Activated gamma-delta T cell treated with Interleukin-2 at 50 U/mL for 16 hours (primary cell): ENCODE measurements at places on chromosomes 2 and 18.

- DNase-seq, result no peak
Observed at GRCh38 chr2:99153921-99154604, 679 bp downstream of the TSGA10 start.

GRCh38 chr2:23859983-23860382 lies 66.9 kb downstream of the ATAD2B start:
- DNase-seq, result no peak

- no peak for DNase-seq
Observed at GRCh38 chr2:160507464-160507863, 13.9 kb upstream of the RBMS1 start.

GRCh38 chr18:12924616-12925015 lies 23.2 kb upstream of the SEH1L start:
- DNase-seq, result no peak

DNA sequence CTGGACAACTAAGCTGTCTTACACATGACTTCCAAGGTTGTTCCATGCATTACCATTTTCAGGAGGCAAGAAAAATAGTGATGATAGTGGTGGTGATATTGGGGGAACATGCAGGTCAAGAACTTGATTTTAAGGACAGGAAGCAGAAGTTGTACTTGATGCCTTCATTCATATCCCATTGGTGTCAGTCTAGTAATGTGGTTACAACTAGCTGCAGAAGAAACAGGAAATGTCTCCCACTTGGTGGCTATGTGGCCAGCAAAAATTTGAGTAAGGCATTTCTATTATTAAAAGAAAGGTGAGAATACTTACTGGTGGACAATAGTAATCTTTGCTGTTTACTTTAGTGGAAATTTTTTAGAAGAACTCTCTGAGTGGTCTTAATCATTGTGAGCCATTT lies 103.4 kb downstream of the ALMS1 start:
- DNase-seq, result no peak

- DNase-seq, result no peak
Observed at GRCh38 chr2:144230448-144231085, 289.4 kb downstream of the ZEB2 start.

DNA sequence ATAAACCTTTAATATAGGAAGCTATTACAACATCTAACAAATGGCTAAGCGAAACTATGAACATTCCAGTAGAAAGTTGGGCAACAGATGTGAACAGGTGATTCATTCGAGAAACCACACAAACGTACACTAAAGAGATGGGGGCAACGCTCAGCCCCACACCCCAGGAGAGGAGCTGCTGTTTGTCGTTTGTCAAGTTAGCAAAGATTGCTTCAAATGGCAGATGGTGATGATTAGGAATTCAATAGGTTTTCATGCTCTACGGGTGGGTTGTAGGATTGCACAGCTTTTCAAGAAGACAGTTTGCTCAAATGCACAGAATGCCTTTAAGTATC lies 154.7 kb upstream of the HDAC4 start:
- DNase-seq, result no peak

DNA sequence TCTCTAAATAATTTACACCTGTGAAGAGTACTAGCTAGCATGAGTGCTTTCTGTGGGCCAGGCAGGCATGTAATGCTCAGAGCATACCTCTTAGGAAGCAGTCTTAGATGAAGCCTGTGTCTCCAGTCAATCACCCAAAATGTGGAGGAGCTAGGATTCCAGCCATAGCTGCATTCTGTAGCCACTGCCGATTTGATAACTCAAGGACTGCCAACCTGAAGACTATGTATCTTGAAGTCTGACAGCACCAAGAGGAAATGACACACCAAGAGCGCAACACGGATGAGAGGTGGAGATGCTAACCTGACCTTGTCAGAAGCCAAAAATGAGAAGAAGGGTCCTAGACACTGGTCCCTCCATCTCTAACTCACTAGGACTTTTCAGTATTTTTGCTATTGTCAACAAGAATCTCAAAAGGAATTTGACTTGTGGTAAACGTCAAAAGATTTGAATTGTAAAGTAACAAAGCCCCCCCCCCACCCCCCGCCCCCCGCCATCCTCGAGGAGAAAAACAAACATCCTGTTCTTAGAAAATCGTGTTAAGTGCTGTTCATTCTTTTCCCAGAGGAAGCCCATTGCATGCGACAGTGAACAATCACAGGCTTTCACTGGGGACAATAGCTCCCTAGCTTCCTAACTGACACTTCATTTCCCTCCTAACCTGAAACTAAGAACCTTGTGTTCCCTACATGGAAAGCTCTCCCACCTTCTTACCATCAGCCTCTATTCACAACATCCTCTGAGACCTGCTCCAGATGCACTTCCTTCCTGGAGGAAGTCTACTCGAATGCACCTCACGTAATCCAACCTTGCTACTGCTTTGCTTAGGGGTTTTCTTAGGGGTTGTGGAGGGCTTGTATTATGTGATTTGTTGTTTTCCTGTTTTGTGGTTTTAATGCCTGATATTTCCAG lies 14.7 kb downstream of the CDC42EP3 start:
- no peak for DNase-seq

DNA sequence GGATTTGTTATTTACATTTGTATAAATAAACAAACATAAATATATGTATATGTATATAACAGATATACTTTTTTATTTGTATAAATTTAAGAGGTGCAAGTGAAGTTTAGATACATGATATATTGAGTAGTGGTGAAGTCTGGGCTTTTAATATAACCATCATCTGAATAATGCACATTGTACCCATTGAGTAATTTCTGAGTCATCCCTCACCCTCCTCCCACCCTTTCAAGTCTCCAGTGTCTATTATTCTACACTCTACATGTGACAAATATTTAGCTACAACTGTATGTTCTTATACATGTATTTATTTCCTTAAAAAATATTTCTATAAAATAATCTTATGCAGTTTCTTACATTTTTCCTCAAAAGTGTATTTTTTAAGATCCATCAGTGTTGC lies 358.7 kb upstream of the TFPI start:
- no peak for DNase-seq

DNA sequence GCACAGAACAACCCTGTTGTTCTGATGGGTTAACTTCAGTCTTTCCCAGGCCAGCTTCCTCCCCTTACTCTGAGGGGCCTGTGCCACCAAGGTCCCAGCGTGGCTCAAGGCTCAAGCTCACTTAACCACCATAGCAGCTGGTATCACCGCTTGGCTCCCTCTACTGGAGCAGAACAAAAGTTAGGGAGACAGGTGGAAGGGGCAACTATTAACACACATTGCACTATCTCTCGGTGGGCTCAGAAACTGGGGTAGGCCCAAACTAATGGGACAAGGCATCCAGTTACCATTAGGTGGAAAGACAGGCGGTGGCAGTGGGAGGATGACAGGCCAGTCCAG lies 88.7 kb upstream of the ATL2 start:
- DNase-seq, result peak; percentile 5

DNA sequence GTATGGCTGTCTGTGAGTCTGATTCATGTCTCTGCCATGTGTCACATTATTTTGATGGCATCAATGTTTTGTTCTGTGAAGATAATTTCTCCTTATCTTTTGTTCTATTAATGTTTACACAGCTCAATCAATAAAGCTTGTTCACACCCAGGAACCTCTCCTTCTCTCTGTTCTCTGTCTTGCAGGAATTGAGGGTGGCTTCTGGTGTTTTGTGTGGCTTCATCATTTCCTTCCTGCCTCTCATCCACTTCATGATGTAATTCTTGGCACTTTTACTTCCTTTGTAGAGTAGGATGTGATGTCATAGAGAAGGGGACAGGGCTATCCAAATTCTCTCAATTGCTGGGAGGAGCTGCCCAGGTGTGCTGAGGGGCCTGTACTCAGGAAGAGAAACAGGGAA lies 27.2 kb downstream of the ASXL3 start:
- DNase-seq, result no peak

- DNase-seq, result no peak
Observed at GRCh38 chr18:10732990-10733389, 207.2 kb downstream of the NAPG start.

DNA sequence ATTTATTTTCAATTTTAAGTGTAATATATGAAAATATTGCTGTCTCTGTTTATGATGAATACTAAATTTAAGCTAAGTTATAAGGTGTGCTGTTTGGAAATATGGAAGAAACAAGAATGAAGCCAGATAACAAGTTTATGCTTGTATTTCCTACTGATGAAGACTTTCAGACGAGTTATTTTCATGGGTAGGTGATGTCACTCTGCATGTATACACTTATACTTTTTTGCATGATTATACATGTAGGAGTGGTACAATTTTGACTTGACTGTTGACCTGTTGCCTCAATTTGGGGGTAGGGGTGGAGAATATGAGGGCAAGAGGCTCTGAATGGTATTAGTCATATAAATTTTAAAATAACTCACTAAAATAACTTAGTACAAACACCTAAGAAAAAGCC lies 133.7 kb downstream of the HAUS1 start:
- DNase-seq, result no peak
